ENCODE measurements at places on chromosomes 16 and 17. TPM values are rescaled to one million over a fixed set of nuclear protein-coding genes. Genes with fewer than 3 reads are reported as not detected.

KRT14 gene
- total RNA-seq, result 20.3 TPM

MAPT gene
- 7.8 TPM for total RNA-seq

KRT36 gene
- not detected for total RNA-seq

KRT33B gene
- total RNA-seq, result not detected

MT1M gene
- 5.2 TPM for total RNA-seq

TNFRSF17 gene
- total RNA-seq, result not detected

OSGIN1 gene
- 6.0 TPM for total RNA-seq

CLEC18B gene
- total RNA-seq, result not detected

NOL11 gene
- total RNA-seq, result 18.6 TPM

ANKRD40 gene
- total RNA-seq, result 30.5 TPM

PSMC3IP gene
- total RNA-seq, result 1.6 TPM

PTX4 gene
- total RNA-seq, result not detected

KIF19 gene
- 0.30 TPM for total RNA-seq

UTS2R gene
- 16.9 TPM for total RNA-seq

ACSM2A gene
- not detected for total RNA-seq

TMC7 gene
- total RNA-seq, result 0.63 TPM

KRTAP3-2 gene
- not detected for total RNA-seq

SBK1 gene
- 0.47 TPM for total RNA-seq

PPP1R1B gene
- total RNA-seq, result not detected

USH1G gene
- total RNA-seq, result 0.22 TPM

CDRT4 gene
- not detected for total RNA-seq

LCAT gene
- 2.9 TPM for total RNA-seq

TMEM92 gene
- total RNA-seq, result not detected

HSD17B2 gene
- not detected for total RNA-seq

HDAC5 gene
- 138 TPM for total RNA-seq

SLC2A4 gene
- total RNA-seq, result 151 TPM

SLC52A1 gene
- total RNA-seq, result not detected

SOST gene
- not detected for total RNA-seq

AXIN2 gene
- total RNA-seq, result 8.7 TPM

PRDM7 gene
- total RNA-seq, result not detected

MED13 gene
- total RNA-seq, result 42.4 TPM

SLC35G6 gene
- total RNA-seq, result not detected

ANKFN1 gene
- total RNA-seq, result not detected
